ENCODE measurements at places on chromosomes 3 and 15.

DNA sequence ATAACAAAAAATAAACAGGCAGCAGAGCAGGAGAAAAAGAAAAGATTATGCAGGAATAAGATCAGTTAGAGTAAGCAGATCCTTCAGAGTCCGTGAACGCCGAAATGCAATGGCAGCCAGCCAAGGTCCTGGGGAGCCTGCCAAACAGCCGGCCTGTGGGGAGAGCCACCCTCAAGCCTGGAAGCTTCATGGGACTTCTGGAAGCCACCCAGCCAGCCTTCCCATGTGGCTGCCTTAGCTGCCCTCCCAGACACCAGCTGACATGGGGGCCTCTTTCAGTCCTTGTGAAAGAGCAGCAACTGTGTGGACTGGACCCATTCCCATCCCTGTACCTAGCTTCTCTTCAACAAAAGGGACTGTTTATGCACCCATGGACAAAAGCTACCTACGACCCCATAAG is 64.9 kb upstream of the RAD18 start:
- DNase-seq, result no peak

DNA sequence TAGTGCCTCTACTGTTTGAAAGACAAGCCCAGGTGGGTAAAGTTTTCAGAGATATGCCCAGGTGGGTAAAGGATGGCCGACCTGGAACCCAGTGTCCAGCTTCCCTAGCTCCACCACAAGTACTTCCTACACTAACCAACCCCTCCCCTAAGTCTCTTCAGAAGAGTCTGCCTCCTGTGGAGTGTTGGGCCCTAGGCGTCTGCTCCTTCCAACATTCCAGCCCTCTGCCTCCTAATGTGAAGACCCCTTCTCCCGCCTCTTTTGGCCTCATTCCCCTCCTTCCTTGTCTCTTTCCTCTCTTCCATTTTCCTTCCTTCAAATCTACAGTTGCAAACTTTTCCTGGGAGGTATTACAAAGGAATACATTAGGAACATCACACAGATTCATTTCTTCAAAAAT is 38.6 kb downstream of the CNTN3 start:
- no peak for DNase-seq

DNA sequence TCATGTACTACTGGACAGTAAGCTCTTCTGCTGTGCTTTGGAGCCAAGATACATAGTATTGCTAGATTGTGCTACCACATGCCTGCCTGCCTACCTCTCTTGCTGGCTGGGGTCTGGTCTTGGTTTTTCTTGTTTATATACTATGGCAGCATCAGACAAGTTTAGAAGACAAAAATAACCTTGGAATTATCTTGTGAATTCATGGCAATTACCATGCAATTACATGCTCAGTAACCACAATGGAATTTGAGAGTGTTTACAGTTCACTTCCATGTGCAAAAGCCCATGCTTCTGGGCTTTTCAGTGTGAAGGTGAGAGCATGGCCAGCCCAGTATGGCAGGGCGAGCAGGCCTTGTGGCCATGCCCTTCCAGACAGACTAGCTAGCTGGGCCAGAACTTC is 48.0 kb upstream of the C15orf61 start:
- DNase-seq, result no peak

- no peak for DNase-seq
Measured at GRCh38 chr3:178841011-178841410, 230.6 kb downstream of the ZMAT3 start.

DNA sequence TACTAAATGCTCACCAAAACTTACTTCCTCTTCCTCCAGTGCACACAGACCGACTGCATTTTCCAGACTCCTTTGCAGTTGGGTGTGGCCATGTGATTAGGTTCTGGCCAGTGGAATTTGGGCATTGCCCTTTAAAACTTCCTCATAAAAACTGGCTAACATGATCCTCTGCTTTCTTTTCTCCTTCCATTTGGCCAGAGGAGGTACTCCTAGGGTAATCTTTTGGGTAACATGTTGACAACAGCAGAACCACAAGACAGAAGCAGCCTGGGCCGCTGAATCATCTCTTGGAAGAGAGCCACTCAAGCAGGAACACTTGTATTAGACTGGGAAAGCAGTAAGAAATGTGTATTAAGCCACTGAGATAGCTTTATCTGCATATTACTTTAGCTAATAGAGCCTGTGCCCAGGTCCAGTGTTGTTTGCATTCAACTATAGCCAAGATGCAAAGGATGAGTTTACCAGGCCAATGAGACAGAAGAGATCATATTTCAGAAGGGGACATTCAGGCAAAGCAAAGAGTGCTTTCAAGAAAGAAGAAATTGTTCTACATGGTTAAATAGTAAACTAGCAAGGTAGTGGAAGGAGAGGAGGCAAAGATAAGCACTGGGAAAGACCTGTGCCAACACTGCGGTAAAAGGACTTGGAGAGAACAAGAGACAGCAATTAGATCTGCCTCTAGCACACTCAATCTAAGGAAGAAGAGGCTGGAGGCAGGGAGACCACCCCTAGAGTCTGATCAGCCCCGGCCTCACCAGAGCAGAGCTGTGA is 79.8 kb downstream of the PLCH1 start:
- no peak for DNase-seq

DNA sequence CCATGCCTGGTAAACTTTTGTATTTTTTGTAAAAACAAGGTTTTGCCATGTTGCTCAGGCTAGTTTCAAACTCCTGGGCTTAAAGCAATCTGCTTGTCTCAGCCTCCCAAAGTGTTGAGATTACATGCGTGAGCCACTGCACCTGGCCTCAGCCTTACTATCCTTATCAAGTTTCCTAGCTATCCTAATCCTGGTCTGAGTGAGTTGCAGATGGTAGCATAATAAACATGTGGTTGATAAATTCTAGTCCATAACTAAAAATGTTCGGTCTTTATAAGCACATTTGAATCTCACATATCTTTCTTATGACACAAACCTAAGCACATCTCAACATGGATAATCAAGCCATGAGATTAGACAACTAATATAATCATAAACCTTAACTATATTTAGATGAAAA is 18.5 kb downstream of the NPHP3 start:
- DNase-seq, result no peak

- DNase-seq, result no peak
Measured at GRCh38 chr15:43998607-43999006, 171.8 kb downstream of the WDR76 start.

DNA sequence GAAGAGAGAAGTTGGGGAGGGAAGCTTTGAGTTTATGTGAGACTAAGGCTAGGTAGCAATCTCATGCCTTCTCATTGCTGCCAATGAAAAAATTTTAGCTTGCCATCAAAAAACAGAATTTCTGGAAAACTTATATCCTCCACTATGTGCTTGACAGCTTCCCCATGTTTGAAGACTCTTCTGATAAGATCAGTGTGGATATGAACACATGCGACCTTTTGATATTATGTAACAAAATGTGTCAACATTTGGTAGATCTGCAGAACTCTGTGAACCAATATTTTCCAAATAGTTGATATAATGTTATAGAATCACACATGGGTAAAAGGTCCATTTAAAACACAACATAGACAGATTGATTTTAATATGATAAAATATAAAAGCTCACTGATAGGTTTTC is 380.9 kb upstream of the PROK2 start:
- DNase-seq, result no peak

DNA sequence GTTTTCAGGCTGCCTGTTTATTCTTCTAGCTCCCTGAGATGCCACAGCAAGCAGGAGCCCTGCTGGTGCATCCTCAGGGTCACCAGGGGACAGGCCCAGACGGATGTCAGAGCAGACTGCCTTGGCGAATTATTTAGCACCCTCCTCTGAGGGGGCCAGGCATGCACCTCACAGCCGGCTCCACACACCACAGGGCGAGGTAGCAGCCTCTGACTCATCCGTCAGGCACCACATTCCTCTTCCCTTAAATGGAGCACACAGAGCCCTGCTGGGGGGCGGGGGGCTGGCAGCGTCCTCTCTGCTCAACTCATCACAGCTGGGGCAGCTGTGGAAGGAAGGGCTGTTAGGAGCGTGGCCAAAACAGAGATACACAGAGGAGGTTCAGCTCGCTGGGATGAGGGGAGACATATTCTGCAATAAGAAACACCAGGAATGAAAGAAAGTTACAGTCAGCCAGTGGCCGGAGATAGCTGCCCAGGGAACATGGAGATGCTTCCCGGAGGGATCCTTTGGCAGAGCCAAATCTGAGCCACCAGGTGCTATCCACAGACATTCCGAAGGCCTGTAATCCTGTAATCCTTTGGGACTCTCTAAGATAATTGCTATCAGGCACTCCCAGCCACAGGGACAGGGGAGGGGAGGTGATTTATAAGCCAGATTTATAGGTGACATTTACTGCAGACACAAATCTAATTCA is 13.9 kb upstream of the PRICKLE2 start:
- no peak for DNase-seq

DNA sequence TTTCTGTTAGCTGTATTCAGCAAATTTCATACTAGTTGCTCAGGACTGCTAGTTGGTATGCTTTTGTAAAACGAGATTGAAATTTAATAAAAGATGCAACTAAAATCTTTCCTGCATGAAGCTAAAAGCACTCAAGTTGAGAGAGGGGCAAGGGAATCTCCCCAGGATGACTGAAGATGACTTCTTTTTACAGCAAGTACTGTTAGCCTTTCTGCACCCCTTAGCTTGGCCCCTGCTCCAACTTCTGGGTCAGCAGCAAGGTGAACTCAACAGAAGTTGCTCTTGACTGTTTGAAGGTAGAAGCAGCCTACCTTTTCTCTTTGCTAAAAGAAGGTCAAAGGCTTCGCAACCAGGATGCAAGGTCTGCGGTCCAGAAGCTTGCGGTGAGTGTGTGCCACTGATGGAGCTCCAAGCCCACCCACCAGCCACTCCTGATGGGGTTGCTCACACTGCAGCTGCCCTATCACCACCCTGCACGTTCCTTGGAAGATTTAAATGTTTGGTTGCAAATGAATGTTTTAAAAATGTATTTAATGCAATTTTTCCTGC is 32.5 kb downstream of the NME9 start:
- no peak for DNase-seq

GRCh38 chr3:123414973-123415775 is 33.7 kb downstream of the ADCY5 start:
- DNase-seq, result no peak

- DNase-seq, result no peak
Measured at GRCh38 chr3:177424521-177424920, 227.2 kb upstream of the TBL1XR1 start.

GRCh38 chr3:24640330-24640877 is 145.8 kb upstream of the THRB start:
- DNase-seq, result no peak

DNA sequence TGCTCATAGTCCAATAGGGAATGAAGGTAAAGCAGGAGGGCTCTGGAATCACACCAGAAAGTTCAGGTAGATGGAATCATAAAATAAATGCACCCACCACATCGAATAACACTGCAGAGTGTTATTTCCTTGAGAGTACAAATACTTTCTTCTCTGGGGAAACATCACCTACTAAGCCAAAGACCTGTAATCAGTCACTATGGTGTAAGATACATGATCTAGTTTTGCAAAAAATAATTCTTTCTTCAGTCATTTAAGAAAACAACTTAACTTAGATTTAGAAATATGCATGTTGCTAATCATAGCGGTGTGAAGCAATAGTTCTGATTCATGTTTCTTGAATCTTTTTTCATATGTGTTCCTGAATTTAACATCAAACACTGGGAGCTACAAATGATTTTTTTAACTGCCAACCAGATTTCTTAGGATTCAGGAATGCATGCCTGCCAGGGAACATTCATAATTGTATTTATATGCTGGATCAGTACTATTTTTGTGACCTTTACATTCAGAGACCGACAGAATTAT is 40.2 kb upstream of the MEIS2 start:
- DNase-seq, result no peak

- DNase-seq, result no peak
Measured at GRCh38 chr3:39216176-39216790, 23.9 kb upstream of the XIRP1 start.

Data from stimulated activated naive CD4-positive, alpha-beta T cell treated with Interleukin-2 at 50 U/mL for 16 hours (primary cell).